Suppressor macrophage (primary cell): ENCODE measurements at places on chromosomes 3 and 15.

- DNase-seq: no peak
Measured at GRCh38 chr3:195137638-195138588, 133.0 kb downstream of the XXYLT1 start.

- DNase-seq: no peak
Measured at GRCh38 chr3:131608741-131609140, 106.0 kb upstream of the MRPL3 start.

DNA sequence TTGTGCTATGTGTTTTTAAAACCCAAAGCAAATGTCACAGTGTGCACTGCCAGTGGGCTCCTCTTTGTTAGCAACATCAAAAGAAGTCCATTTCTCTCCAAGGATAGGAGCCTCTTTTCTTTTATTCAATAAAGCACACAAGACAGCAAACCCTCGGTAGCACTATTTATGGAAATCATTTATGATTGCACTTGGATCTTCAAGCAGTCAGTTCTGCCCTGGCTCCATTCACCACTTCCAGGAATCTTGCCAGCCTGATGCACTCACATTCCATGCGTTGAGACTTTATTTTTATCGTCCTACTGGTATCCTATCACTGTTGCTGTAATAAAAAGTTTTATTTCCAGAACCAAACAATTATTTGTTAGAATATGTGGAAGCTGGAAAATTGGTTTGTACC is 412.1 kb downstream of the TBL1XR1 start:
- no peak for DNase-seq

- peak; percentile 7 for DNase-seq
Measured at GRCh38 chr3:60431599-60431958, 819.7 kb downstream of the FHIT start.

- DNase-seq: no peak
Measured at GRCh38 chr3:20013396-20013795, 1.3 kb upstream of the PP2D1 start.
